ENCODE measurements at places on chromosomes 7 and 10. TPM values are rescaled to one million over a fixed set of nuclear protein-coding genes. Genes with fewer than 3 reads are reported as not detected.
A peak's percentile ranks its signal among the peaks of the same experiment; 100 is the strongest.

The FLNC gene
- total RNA-seq: 23.1 TPM

DNA sequence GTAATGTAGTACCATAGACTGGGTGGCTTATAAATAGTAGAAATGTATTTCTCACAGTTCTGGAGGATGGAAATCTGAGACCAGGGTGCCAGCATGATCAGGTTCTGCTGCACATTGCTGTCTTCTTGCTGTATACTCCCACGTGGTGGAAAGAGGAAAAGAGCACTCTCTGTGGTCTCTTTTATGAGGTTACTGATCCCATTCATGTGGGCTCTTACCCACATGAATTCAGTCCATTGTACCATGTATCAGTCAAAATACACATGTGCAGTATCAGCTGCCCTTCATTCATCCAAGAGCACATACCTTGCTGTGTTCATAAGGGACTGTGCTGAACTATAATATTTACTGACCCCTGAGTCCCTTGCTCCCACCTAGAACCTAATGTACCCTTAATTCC lies 17.1 kb downstream of the PNLIPRP2 start:
- no peak for DNase-seq

GRCh38 chr7:42096681-42097561 lies 140.1 kb downstream of the GLI3 start:
- no peak for DNase-seq

DNA sequence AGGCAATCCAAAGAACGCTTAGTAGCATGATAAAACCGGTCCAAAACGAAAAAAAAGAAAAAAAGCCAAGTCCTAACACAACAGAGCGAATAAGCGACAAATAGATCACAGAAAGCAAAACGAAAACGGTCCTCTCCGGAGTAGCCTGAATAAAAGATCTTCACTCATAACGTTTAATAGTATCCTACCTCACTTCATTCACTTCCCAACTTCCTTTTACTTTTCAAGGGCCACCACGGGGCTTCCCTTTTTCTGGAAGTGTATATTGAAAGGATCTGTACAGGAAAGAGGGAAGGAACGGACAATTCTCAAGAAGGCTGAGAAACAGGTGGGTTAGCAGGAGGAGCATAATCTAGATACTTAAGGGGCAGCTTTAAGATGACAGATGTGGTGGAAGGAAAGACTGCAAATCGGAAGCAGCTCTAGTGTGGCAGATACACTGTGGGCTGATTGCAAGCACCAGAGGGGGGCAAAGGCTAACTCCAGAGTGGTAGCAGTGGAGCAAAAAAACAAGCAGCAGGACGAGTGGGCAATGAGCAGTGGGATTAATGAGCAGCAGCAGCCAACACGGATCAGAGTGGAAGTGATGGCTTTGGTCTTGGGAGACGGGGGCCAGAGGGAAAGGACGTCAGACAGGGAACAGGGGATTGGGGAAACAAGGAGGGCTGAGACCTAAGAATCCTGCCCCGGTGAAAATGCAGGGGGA lies 866 bp downstream of the CNOT4 start:
- DNase-seq: peak; percentile 26

DNA sequence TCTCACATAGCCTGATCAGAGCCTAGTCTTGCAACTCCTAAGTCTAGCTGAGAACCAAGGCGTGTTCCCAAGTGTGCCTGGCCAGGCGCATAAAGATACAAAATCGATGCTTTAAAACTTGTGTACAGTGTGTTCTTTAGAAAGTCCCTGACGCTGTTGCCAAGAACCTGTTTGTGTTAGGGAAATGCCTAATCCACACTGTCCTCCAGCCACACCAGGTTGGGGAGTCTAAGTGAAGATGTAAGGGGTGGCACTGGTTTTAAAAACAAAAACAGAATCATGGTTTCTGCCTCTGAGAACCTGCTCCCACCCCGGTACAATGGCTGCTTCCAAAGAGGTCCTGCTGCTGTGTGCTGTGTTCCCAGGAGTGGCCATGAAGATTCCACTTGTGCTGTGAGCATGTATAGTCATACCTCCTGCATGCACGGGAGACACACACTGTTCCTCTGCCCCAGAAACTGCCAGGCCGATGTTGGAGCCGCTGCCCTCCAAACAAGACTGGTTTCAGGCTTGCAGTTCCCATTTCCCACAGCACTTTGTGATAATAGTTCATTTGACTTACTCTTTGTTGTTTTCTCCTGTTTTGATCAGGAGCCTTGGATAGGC lies 88.5 kb downstream of the CCNY start:
- DNase-seq: no peak

DNA sequence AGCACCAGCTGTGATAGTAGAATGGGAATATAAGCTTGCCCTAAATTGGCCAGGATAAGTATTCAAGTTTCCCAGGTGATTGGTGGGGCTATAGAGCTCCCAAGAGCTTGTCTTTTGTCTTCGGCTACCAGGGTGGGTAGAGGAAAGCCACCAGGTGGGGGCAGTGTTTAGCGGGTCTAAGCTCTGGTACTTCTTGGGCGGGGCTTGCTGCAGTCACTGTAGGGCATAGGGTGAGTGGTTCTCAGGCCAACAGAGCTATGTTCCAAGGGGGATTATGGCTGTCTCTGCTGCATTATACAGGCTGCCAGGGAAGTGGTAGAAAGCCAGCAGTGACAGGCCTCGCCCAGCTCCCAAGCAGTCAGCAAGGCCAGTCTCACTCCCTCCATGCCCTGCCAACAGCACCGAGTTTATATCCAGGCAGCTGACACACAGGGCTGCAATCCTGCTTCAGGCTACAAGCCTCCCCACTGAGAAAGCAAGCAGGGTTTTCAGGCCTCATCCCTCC lies 110.7 kb downstream of the ZNF467 start:
- peak; percentile 46 for DNase-seq

All from A172 (cell line).